ENCODE measurements at places on chromosomes 3 and 15. TPM values are rescaled to one million over a fixed set of nuclear protein-coding genes. Genes with fewer than 3 reads are reported as not detected.

TEX55 gene
- not detected for total RNA-seq

STRIT1 gene
- total RNA-seq: not detected

APOD gene
- total RNA-seq: 1.3 TPM

DNA sequence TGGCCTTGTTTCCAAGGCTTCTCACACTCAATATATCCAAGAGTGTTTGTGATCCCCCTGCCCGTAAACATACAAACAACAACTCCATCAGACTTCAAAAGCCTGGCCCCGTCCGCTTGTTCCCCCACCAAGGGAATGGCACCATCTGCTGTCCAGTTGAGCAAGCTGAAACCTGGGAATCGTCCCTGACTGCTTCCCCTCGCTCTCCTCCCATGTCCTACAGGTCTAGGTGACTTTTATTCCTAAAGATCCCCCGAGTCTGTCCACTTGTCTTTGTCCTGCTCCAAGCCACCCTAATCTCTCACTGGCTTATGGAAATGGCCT lies 27.9 kb upstream of the FAM174B start:
- DNase-seq: peak; percentile 74

GRCh38 chr3:135973841-135974240 lies 8.3 kb downstream of the PPP2R3A start:
- no peak for DNase-seq

- DNase-seq: no peak
These were observed 428.3 kb upstream of the ATP11B start for GRCh38 chr3:182364723-182365650.

- DNase-seq: peak; percentile 43
These were observed 375.1 kb downstream of the PTPRG start for GRCh38 chr3:61936344-61936937.

GOLGA6L10 gene
- 2.9 TPM for total RNA-seq

GRCh38 chr3:147396712-147397046 lies 9.7 kb downstream of the ZIC4 start:
- DNase-seq: no peak

LRRC49 gene
- total RNA-seq: 10.3 TPM

DNA sequence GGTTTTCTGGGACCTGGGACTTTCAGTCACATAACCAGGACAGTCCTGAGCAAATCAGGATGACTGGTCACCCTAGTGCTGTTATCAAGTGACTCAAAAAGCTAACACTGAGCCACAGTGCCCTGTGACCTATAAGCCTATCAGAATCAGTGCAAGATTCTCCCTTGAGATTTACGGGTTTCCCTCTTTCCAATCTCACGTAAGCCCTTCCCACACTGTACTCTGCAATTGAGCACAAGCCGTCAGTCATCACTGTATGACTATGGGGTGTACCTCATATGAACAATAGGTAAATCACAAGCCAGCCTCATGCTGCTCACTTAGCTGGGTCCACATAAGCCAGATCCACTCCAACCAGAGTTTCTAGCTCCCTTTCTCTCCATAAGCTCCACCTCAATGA lies 21.0 kb upstream of the CLDN18 start:
- no peak for DNase-seq

DNA sequence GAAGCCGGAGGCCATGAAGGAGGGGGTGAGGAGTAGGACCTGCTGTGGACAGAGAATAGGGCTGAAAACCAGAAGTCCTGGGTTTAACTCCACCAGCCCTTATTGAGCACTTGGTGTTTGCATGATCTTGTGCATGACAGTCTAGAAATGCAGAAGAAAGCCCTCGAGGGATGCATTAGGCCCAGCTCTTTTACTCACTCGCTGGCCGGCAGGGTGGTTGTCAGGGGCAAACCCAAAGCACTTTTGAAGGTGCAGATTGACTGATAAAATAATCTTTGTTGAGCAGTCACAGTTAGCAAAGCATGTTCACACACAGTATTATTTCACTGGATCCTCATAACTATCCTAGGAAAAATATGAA lies 55.3 kb downstream of the CORO2B start:
- no peak for DNase-seq

GRCh38 chr3:127258733-127259132 lies 29.1 kb downstream of the PRR20G start:
- no peak for DNase-seq

ABCF3 gene
- total RNA-seq: 51.0 TPM

ATP13A4 gene
- total RNA-seq: not detected

LTK gene
- total RNA-seq: 1.6 TPM

CTXN2 gene
- not detected for total RNA-seq

- DNase-seq: peak; percentile 24
These were observed 112.6 kb upstream of the KBTBD8 start for GRCh38 chr3:66885326-66886000.

GRCh38 chr3:159881828-159882309 lies 106.8 kb upstream of the IL12A start:
- DNase-seq: no peak

TGM4 gene
- total RNA-seq: not detected

GRCh38 chr15:85777250-85778106 lies 17.2 kb downstream of the KLHL25 start:
- no peak for DNase-seq

DNA sequence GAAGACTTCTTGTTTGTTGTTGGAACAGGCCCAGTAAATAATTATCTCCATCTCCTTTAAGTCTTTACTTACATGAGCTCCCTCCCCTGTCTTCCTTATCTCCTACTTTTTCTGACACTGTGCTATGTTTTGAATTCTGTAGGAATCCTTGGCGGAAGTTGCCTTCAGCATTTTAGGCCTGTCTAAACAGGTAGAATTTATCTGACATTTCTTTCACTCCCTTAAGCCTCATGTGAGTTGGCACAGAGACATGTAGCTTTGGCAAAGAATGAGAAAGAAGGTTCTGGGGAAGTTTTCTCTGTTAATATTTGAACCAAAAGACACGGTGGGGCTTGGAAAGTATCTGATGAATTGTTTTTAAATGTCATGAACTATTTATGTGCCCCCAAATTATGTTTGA lies 8.1 kb downstream of the MCTP2 start:
- DNase-seq: no peak

DNA sequence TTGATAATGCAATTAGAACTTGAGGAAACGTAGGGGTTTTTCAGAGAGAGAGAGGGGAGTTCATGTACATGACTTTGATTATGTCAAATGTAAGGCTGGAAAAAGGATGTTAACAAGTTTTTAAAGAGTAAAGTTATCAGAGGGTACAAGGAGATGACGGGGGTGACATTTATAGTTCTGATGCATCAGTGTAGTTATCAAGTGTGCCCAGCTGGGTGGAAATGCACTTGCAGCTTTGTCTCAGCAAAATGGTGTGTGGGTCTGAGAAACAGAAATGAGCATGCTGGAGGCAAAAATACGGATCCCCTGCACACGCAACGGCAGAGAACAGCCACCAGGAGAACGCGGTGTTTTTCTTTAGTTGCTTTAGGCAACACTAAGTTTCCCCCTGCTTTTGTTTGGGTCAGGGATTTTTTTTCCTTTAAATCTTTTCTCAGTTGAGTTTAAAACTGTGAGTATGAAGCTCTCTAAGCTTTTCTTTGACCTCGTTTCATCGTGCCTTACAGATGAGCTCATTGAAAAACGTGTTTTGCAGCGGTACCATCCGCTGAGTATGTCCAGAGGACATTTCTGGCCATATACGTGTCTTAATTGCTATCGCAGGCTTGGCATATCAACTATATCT lies 205.4 kb downstream of the PDZRN3 start:
- peak; percentile 69 for DNase-seq

XIRP1 gene
- not detected for total RNA-seq

DNA sequence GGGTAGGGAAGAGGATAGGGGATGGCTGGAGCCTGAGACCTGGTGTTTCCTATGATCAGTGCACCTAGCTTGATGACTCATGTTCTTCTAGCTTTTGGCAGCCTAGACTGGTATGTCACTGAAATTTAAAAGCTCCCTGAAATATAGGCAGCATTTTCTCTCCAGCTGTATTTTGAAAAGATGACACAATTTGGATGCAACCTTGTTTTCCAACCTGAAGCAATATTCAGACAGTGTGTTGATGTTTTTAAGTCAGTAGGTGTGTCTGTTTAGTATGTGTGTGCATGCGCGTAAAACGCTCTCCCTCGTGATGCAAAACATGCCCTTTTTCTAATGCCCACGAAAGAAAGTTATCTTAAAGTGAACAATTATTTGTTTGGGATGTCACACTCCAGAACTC lies 58.5 kb downstream of the RPL22L1 start:
- DNase-seq: peak; percentile 72

PTPRG gene
- 41.0 TPM for total RNA-seq

DNA sequence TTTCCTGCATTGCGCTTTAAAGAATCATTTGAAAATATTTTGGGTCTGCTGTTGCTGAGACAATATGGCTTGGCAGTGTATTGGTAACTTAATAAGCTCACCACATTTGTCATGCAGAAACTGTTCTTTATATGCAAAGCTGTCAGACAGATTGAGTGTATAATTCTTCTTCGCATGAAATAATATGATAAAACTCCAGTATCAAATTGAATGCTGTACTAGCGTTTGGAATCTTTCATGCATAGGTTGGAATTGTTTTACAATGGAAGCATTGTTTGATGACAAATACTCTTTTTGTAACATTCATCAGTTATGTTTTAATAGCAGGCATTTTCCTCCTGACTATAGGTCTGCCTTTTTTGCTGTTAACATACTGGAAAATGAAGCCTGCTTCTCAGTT lies 53.8 kb downstream of the RBMS3 start:
- DNase-seq: no peak

DNA sequence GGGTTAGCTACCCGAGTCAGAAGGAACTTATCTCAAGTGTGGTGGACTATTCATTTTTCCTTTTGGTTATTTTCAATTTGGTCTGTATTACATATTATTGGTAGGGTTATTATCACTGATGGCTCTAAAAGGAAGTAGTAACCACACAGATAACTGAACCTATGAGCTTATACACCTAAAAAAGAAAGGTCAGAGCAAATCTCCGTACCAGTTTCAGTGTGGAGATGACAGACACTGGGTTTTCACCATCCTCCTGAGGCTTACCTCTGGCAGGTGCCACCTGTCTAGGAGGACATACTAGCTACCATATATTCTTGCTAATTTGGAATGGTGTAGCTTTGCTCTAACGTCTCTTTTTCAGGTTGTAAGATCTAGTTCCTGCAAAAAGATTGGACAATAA lies 10.2 kb downstream of the GAP43 start:
- DNase-seq: no peak

DNA sequence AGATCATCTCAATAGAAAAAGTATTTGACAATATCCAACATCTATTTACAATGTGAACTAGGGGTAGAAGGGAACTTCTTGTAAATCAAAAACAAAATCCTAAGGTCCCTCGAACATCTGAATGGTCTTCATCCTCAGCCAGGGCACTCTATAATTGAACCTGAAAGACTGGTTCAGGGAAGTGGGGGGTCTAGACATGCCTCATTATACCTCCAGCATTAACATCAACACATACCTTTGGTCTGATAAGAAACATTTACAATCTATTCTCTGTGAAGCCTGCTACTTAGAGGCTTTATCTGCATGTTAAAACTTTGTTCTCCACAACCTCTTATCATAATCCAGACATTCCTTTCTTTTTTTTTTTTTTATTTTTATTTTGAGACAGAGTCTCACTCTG lies 211.8 kb downstream of the CTNNB1 start:
- DNase-seq: no peak

VWA5B2 gene
- total RNA-seq: not detected
